Stimulated activated CD4-positive, alpha-beta T cell treated with anti-CD3 and anti-CD28 coated beads, TNF-alpha, amount 100 ng/mL, for 24 hours (primary cell): ENCODE measurements at places on chromosomes 1 and 21.

GRCh38 chr1:175884369-175884768 lies 141.0 kb upstream of the TNR start:
- no peak for DNase-seq

GRCh38 chr1:169487133-169487532 lies 1.4 kb upstream of the SLC19A2 start:
- no peak for DNase-seq

DNA sequence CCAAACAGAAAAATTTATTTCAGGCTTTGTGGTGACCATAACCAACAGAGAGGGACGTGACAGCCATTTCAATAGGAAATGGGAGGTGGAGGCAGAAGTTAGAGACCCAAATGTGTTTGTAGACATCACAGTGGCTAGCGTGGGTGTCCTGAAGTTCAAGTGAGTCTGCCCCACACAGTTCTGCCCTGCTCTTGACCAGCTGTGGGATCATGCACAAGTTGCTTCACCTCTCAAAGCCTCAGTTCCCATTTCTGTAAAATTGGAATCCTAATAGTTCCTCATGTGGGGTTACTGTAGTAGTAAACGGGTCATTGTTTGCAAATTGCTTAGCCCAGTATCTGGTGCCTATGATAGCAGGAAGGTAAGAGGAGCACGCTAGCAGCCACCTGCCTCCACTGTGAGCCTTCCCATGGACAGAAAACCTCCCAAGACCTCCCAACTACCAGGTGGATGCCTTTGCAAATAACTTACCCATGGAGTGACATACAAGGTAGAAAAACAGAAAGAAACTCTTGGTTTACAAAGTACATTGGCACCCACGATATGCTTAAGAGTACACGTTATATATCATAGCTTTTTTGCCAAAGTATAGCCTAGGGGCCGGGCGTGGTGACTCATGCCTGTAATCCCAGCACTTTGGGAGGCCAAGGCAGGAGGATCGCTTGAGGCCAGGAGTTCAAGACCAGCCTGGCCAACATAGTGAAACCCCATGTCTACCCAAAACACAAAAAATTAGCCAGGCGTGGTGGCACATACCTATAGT lies 29.1 kb downstream of the FHAD1 start:
- no peak for DNase-seq

DNA sequence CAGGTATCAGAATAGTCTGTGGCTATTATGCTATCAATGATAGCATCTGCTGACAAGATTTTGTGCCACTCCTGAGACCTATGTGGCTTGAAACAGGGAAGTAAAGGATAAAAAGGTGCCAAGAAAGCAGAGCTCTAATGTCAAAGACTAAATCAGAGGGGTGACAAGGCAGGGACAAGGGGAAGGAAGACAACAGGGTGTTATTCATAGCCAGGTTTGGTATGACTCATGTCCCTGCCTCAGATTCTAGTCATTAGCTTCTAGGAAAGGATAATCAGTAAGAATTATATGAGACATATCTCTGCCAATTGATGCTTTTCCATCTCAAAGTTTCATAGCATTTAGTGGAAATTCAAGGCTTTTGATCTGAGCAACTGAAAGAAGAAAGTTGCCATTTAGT lies 31.8 kb upstream of the PLD5 start:
- no peak for DNase-seq

DNA sequence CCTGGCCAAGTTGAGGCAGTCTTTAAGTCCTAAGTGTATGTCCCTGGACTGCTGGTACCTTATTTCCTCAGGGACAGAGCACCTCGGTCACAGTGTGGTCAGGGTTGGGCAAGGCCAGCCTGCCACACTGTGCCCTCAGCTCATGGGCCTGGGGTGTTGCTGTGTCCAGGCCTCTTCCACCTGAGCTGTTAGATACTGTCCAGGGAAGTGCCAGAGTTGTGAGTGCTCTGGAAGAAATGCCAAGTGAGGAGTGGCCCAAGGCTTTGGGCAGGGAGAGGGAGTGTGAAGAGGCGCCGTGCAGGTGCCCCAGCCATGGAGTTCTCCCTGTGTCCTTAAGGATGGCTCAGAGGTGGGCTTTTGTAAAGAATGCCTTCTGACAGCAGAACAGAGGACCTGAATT lies 15.3 kb downstream of the URB2 start:
- no peak for DNase-seq

- no peak for DNase-seq
Measured at GRCh38 chr1:152596986-152597385, 3.0 kb upstream of the LCE3C start.

GRCh38 chr1:43035821-43036741 lies 77.4 kb upstream of the SLC2A1 start:
- DNase-seq = no peak

DNA sequence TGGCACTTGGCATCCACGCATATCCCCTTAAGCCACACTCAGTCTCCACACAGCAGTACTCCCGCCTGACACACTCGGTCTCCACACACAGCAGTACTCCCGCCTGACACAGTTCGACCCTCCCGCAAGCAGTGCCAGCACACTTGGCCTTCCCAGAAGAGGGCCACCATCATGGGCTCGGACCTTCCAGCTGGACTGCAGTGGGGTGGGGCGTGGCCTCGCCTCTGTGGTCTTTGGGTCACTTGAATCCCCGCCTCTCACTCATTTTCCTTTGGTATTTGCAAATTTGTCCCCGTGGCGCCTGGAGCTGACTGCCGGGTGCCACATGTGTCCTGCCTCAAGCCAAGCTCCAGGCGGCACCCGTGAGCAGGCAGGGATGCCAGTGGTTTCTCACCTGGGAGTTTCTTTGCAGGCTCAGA lies 63.7 kb downstream of the FAAP20 start:
- DNase-seq = no peak

GRCh38 chr1:156540955-156541354 lies 31.4 kb downstream of the IQGAP3 start:
- no peak for DNase-seq

GRCh38 chr1:62481681-62482080 lies 44.8 kb downstream of the USP1 start:
- DNase-seq = no peak

- DNase-seq = no peak
Measured at GRCh38 chr1:198106011-198106410, 50.8 kb upstream of the NEK7 start.

- DNase-seq = no peak
Measured at GRCh38 chr21:36134803-36135390, at the start of gene CBR3. TSS of gene CBR3 (plus strand) at chr21:36135079. CDS start at chr21:36135193, 114 bp downstream.
